Fibroblast of lung (primary cell): ENCODE measurements at places on chromosomes 16 and 17. TPM values are rescaled to one million over a fixed set of nuclear protein-coding genes. Genes with fewer than 3 reads are reported as not detected.
A peak's percentile ranks its signal among the peaks of the same experiment; 100 is the strongest.

- peak; percentile 13 for DNase-seq
These were observed 9.1 kb downstream of the ASPHD1 start for GRCh38 chr16:29909391-29909790.

The CDK5R1 gene
- total RNA-seq, result 0.33 and 0.51 TPM in 2 replicates

GRCh38 chr17:72362376-72363088 is 241.7 kb downstream of the SOX9 start:
- DNase-seq, result peak; percentile 90

DNA sequence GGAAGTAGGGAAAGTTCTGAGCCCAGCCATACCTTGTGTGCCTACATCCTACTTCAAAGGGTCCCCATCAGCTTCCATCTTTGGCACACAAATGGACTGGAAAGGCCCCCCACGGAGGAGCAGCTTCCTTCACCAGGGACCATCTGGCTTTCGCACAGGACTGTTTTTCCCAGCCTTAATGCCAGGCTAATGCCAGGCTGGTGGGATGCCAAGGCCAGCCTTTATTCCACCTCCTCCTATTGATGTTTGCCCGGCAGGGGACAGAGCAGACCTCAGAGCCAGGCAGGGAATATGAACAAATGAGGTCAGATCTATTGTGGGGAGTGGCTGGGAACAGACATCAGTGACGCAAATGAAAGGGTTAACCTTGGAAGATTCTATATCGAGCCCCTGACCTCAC is 5.7 kb downstream of the GPR179 start:
- no peak for DNase-seq

DNA sequence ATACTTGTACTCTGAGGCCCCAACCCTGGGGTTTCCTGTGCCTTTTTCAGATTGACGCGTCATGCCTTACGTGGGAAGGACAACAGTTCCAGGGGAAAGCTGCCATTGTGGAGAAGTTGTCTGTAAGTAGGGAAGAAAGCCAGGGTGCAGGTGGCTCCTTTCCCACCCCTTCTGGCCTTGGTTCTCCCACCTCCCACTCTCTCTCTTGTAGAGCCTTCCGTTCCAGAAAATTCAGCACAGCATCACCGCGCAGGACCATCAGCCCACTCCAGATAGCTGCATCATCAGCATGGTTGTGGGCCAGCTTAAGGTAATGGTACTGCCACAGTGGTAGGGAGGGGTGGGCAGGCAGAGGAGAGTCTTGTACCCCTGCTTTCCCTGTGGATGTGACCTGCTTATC is 4.6 kb upstream of the EDC4 start:
- no peak for DNase-seq

- no peak for DNase-seq
These were observed 67.1 kb downstream of the VPS53 start for GRCh38 chr17:647324-648197.

The GDPD3 gene
- 1.0 and 1.2 TPM in 2 replicates for total RNA-seq

- no peak for DNase-seq
These were observed 199.5 kb downstream of the PRKCB start for GRCh38 chr16:24035127-24035842.

DNA sequence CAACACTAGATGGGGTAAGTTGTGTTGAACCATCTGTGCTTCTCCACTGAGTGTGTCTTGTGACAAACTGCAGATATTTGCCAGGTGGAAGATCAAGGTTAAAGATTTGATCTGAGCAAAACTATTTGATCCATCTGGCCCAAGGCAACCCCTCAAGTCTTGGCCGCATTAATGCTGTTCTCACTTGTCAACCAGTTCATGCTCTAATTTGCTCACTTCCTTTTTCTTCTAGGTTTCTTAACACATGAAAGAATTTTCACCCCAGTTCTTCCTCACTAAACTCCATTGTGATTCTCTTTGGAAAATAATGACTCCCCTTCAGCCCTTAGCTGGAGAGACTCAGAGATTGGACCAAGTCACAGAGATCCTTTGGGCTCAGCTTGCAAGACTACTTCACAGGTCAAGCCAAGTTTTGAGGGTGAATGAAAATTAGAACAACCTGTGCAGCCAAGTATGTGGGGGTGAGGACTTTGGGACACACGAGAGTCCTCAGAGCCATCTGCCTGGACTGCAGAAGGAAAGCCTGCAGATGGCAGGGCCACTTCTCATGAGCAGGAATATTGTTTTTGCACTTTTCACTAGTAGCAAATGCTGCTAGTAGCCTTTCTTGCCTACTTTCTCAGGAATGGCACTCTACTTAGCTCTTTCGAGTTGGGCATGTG is 166.5 kb downstream of the AXIN2 start:
- no peak for DNase-seq

The PCGF2 gene
- 2.3 and 4.0 TPM in 2 replicates for total RNA-seq

DNA sequence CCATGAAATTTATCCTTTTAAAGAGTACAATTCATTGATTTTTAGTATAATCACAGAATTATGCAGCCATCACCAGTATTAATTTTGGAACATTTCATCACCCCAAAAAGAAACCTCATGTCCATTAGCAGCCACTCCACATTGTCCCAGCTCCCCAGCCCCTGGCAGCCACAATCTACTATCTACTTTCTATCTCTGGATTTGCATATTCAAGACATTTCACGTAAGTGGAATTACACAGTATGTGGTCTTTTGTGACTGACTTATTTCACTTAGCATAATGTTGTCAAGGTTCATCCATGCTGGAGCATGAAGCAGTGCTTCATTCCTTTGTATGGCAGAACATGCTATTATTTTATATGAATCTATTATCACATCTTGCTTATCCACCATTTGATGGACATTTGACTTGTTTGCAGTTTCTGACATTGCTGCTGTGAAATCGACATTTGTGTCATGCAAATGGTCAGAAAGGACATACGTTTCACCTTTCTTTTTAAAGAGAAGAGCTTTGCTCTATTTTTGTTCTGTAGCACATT is 10.7 kb downstream of the METTL9 start:
- DNase-seq, result no peak

DNA sequence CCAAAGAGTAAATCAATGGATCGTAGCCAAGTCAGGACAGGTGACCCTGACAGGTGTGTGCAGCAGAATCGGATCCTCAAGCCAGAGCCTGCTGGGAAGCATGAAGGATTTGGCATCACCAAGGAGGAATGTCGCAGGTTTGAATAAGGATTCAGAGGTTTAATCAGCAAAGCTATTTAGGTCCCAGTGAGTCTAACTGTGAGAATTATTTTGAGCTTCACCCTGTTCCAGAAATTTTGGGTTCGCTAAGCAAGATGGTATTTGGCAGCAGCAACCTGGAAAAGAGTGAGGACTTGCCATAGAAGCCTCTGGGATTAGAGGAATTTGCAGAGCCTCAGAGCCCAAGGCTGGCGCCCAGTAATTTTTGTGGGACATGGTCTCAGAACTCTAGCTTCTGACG is 173.0 kb downstream of the CCDC182 start:
- no peak for DNase-seq

- peak; percentile 32 for DNase-seq
These were observed 43.1 kb downstream of the GLG1 start for GRCh38 chr16:74563828-74564263.

DNA sequence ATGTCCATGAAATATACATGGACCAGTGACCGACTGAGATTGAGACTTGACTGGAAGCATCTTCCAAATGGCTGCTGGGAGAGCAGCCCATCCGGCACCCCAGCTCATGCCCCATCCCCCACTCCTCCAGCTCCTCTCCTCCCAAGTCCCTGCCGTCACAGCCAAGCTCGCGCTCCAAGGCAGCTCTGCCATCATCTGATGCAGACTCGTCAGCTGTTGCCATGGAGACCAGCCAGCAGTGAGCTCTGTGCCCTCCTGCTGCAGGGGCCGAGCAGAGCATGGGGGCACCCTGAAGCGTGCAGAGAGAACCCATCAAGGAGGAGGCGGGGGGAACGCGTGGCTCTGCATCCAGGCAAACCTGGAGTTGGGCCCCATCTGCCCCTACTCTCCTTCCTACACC is 74.5 kb upstream of the TNRC6C start:
- DNase-seq, result peak; percentile 30

DNA sequence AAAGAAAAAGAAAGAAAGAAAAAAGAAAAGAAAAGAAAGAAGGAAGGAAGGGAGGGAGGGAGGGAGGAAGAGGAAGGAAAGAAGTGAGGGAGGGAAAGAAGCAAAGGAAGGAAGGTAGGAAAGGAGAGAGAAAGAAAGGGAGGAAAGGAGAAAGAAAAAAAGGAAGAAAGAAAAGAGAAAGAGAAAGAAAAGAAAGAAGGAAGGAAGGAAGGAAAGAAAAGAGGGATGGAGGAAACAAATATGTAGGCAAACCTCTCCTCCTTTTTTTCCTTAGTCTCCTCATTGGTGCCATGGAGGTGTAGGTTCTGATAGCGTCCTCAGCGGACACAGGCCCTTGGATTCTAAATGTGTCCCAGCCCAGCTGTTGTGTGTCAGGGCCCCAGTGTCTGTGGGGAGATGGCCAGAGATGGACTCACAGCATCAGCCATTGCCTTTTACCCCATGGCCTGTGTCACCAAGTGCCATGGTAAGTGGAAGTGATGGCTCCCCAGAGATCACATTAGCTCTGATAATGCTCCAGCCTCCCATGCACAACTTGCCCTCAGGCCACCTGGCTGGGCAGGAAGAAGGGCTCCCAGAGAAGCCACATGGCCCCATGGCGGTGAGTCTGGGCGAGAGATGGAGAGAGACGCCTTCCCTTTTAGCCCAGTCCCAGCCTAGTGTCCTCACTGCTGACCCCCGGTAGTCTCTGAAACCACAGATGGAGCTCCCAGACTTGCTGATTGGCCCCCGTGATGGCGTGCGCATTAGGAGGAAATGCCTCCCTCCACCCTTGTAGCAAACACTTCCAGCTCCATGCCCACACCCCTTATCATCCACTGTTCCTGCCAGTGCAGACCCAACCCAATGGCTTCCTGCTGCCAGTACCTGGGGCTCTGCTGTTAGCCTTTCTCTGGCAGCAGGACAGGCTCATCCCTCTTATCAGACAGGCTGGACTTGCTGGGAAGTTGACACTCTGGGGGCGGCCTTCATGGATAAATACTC is 3.7 kb upstream of the SLC6A2 start:
- DNase-seq, result no peak

DNA sequence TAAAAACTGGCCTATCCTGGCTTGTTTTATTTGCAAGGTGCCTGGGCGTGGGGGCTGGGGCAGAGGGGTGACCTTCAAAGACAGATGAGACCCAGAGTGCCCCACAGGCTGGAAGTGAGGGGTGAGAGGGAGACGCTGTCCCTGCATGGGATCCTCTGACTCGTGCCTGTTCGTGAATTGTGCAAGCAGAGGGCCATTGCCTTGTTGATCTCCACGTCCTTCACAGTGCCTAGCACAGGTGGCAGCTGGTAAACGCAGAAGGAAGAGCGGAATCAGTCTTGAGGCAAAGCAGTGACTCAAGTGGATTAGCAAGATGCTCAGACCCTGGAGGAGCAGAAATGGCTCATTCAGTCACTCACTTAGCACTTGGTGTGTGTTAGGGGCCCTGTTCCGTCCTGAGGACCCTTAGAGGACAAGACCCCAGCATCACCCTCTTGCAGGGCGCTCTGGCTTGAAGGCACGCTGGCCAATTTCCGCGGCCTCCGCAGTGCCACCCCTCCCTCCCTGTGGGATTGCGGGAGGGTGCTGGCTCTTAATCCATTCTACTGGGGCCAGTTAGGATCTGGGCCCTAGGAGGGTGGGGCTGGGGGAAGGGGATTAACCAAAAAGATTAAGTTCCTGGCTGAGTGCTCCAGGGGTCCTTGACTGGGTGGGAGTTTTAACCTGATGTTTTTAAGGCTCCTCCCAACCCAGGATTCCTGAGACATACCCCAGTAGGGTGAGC is 151.2 kb downstream of the CCDC182 start:
- DNase-seq, result no peak

The CFAP97D1 gene
- under 0.01 TPM in 1 of 2 replicates, not detected in the other for total RNA-seq

- peak; percentile 31 for DNase-seq
These were observed 512 bp downstream of the PMM2 start for GRCh38 chr16:8798174-8798527.

DNA sequence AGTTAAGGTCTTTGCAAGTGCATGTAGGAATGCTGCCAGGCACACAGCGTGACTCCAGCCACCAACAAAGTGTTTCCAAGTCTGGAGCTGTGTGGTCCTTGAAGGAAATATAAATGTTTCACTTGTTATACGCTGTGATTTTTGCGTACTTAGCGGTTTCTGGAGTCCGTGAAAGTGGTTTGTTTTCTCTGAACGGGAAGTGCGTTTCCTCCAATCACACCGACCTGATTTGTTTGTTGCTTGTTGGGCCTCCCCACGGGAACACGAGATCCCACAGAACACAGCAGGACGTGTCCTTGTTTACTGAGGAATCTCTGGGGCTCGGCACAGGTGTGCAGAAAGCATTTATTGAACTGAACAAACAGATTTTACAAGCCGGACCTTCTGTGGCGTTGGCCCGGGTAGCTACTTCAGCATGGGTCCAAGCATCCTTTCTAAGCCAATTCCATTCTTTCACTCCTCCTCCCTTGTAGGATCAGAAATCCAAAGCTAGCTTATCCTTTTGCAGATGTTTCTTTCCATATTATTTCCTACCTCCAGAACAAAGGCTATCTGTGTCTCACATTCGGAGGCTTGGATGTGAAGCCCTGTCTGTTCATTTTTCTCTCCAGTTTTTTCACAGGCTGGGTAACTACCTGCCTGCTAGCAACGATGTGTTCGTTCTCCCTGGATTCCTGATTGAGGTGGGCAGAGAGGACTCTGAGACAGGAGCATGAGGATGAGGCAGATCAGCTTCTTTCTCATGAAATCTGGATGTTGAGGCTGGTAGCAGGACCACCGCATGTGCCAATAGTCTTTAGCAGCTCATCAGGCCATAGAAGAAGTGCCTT is 44.6 kb downstream of the ABAT start:
- no peak for DNase-seq

DNA sequence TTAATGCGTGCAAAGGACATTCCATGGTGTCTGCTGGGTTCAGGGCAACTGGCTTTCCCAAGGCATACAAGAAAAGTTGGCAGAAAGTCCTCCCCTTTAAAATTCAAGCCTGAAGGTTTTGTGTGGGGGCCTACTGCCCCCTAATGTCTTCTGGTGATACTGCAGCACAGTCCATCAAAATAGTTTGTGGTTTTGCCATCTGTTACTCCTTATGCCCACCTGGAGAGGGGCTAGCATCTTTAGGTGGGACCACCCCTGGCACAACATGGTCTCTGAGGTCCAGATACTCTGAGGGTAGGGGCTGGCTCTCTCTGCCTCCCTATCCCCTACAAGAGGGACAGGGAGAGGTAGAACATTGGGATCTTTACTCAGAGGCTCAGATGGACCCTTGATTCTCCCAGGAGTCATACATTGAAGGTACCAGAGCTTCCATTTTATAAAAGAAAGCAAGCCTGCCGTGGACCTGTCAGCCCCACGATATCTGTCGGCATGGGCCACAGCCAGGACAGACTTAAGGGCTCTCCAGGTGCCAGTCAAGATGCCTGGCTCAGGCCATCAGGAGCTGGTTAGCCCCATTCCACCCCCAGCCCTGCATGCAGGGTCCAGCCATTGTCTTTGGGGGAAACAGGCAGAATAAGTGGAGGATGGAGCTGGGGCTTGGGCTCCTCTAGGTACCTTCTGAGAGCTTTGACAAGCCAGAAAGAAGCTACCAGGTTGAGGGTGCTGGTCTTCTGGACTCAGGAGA is 6.3 kb downstream of the ESRP2 start:
- peak; percentile 49 for DNase-seq
